ENCODE measurements at places on chromosomes 1 and 21.

DNA sequence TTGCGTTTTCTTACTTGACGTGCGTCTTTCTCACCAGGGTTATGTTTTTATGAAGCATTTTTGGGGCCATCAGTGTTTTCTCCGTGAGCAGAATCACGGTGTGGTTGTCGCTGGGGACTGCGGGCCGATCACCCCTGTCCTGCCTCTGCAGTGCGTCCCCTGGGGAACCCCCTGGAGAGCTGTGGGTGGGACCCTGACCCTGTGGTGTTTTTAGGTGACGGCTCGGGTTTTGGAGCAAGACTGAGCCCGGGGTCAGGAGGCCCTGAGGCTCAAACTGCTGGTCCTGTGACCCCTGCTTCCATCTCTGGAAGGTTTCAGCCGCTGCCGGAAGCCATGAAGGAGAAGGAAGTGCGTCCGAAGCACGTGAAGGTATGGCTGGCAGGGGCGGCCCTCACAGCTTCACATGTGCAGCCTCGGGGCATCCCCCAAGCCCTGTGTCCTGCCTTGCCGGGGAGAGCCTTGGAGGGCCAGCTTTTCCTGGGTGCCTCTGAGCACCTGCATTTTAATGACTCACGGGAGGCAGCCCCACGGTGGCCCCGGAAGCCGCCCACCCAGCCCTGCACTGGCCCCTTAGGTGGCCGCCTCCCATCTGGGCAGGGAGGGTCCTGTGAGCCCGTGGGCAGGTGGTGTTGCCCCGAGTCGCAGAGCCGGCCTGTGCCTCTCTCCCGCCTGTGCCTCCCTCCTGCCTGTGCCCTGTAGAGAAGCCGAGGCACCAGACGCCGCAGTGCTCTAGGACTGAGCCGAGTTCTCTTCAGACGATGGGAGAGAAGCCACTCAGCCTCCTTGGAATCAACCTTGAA, 36.7 kb upstream of the DIP2A start:
- no peak for DNase-seq

DNA sequence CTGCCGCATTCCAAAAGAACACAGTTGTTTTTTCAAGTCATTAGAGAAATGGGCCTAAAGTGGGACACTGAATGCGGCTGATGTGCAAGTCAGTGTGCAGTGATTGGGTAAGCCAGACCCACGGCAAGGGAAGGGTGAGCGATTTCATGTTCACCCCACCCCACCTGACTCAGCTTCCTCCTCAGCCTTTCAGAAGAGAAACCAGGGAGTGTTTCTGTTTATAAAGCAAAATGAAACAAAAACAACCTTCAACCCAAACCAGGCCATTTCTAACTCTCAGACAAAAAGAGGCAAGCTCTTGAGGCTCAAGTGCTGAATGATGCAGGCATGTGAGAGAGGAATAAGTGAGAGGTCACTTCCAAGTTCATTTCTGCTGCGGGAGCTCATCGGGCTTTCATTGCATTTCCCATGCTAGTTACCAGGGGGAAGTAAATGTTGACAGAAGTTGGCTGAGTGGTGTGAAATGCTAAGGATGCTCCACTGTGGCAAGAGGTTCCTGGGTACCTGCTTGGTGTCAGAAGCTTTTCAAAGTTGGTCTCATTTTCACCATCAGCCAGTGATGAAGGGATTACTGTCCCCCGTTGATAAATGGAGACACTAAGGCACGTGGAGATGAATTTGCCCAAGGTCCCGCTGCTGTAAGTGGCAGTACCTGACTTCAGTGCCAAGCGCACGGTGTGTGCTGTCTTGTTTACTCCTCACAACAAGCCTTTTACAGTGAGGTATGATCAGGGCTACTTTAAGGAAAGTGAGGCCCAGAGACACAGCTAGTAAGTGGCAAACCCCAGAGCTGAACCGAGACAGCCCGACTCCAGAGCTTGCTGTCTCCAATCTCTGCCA, 29.1 kb downstream of the STPG1 start:
- DNase-seq: peak; percentile 55

DNA sequence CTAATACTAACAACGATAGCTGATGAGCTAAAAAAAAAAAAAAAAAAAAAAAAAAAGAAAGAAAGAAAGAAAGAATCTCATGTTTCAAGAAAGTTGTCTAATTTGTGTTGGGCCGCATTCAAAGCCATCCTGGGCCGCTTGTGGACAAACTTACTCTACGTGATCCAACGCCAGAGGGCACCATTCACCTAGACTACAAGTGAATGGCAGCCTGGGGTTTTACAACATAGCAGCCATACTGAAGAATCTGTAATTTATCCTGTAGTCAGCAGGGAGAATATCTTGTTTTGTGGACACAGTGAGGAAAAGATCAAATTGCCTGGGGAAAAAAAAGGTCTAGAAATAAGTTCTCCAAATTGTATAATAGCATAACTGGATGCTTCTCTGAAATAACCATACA, 47.0 kb downstream of the CYP2J2 start:
- peak; percentile 82 for DNase-seq

DNA sequence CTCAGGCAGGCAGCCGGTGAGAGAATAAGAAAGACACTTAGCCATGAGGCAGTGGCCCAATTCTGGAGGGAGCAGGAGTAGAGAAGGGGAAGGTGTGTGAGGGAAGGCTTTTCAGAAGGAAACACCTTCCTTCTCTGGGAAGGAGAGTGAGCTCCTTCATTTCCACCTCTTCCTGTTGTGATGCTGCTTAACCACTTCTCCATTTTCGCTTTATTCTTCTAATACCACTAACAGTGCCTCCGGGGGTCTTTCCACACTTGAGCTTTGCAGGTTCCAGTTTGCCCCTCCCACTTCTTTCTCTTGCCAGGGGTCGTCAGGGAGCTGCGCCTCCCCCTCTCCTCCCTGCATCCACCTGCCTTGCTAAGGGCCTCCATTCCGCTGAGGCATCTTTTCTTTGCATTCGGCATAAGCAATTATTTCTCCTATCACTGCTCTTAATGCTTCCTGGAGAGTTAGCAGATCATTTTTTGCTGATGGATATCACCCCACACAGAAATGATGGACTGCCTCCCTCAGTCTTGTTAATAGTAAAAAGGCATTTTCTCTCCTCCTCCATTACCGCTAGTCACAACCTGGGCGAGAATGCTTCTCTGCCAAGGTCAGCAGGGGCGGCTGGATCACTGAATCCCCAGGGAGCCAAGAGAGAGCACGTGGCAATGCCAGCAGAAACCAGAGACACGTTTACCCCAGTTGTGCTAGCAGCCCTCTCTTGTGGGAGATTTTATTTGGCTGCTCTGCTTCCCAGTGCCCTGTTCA, 74.8 kb downstream of the ELAVL4 start:
- no peak for DNase-seq

- peak; percentile 40 for DNase-seq
Observed at GRCh38 chr21:43933680-43934079, 68.7 kb downstream of the AGPAT3 start.

DNA sequence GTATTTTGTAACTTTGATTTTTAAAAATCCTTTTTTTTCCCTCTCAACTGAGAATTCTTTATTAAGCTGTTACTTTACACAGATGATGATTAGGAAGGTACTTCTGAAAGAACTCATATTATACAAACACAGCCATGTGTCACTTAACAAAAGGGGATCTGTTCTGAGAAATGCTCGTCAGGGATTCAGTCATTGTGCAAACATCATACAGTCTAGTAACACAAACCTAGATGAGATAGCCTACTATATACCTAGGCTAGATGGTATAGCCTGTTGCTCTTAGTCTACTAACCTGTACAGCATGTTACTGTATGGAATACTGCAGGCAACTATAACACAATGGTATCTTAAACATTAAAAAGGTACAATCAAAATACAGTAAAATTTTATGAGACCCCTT, 24.9 kb downstream of the AHCTF1 start:
- no peak for DNase-seq

All from right cardiac atrium (tissue), 5 donors.